ENCODE measurements at places on chromosomes 5 and 9. TPM values are rescaled to one million over a fixed set of nuclear protein-coding genes. Genes with fewer than 3 reads are reported as not detected.

The ADAMTS12 gene
- total RNA-seq, result 1.2 TPM

The OGN gene
- 17.5 TPM for total RNA-seq

The KIF4B gene
- total RNA-seq, result 0.41 TPM

The GARIN3 gene
- not detected for total RNA-seq

The CBY3 gene
- not detected for total RNA-seq

The QRFP gene
- total RNA-seq, result under 0.01 TPM

The GFI1B gene
- 0.41 TPM for total RNA-seq

The SURF1 gene
- 13.9 TPM for total RNA-seq

GRCh38 chr9:79574136-79574535 lies 2.4 kb downstream of the TLE4 start:
- no peak for DNase-seq

- no peak for DNase-seq
Measured at GRCh38 chr5:124477062-124477461, 269.4 kb downstream of the ZNF608 start.

GRCh38 chr5:102958481-102959011 lies 161.4 kb downstream of the GIN1 start:
- no peak for DNase-seq

DNA sequence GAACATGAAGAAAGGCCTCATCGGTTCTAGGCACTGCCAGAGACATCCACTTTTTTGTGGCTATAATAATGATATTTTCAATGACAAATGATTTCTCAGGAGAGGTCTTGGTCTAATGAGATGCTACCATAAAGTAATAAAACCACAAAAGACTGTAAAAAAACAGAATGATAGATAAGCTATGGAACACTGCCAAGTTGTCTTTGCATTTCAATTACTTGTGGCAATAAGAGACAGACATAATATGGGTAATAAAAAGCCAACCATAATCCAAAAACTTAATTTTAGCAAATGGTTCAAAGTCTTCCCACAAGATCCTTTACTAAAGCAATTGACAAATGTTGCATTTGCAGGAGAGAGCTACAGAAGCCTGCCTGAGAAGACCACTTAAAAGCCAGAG lies 292.5 kb downstream of the ATPSCKMT start:
- DNase-seq, result no peak

DNA sequence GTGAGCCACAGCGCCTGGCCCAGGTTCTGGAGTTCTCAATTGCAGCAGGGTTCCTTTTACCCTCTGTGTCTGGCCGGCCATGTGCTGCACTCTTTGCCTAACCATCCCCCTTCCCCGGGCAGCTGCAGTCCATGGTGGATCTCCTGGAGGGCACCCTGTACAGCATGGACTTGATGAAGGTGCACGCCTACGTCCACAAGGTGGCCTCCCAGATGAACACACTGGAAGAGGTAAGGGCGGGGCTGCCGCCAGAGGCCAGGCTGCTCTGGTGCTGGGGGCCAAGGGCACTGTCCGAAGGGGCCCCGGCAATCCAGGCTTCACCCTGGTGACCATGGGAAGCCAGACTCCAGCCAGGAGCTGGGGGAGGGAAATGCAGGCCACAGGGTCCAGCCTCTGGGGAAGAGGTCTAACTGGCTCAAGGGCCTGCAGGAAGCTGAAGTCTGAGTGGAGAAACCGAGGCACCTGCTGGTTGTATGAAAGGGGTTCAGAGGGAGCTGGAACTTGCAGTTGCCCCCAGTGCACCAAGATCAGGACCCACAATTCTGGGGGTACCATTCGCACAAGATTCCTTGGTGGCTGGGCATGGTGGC lies 18.1 kb downstream of the OLFML2A start:
- no peak for DNase-seq

- DNase-seq, result no peak
Measured at GRCh38 chr9:18985464-18985951, 47.5 kb downstream of the SAXO1 start.

GRCh38 chr9:101814064-101814463 lies 75.6 kb upstream of the GRIN3A start:
- no peak for DNase-seq

GRCh38 chr9:95870906-95871305 lies 4.6 kb upstream of the ERCC6L2 start:
- DNase-seq, result no peak

DNA sequence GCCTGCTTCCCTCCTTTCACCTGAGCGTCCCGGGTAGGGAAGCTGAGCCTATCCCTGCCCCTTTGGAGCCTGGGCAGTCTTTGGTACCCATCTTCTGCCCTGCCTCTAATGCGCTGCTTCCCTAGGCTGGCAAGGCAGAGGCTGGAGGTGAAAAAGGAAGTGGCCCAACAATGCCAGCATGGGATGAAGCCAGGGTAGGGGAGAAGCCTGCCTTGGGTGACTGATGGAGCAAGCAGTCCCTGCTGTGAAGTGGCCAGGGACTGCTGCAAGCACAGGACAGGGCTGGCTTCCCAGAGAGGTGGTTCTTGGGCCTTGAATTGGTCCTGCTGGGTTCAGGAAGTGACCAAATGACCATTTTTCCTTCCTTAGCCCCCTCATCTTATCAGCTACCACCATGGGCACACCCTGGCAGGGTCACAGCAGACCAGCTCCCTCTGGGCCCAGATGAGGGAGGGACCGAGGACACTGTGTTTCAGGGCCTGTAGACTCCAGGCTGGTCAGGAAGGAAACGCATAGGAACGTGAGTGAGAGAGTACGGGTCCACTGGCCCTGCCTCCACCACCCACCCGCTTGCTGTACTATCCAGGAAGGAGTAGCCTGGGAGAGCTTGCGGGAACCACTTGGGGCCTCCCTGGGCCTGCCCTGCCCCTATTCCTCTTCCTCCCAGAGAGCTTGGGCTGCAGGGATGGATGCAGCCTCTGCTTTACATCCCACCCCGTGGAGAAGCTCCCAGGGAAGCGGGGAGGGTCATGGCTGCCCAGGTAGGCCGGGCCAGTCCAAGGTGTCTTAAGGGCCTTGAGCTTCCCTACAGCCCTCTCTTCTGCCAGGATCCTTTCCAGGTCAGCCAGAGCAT lies 102.6 kb downstream of the DAB2IP start:
- no peak for DNase-seq

DNA sequence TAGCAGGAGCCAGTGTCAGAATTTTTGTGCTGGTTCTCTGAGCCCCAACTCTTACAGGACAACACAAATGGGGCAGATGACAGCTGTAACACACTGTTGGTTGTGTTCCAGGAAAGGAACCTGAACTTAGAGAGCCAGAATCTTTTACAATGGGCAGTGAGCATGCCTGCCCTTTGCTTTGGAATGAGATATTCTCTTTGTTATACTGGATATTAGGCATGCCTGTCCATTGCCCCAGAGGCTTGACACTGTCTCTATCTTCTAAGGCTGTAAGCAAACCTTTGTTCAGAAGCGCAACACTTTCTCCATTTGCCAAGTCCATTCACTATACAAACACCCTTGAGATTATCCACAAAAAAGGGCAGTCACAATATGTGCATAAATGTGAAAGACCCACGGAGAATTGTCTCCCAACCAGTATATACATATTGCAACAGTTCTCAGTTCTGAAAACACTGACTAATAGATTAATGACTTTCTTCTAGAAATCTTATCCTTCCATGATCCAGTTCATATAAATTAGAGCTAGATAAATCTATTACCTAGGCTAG lies 26.3 kb upstream of the CEP120 start:
- no peak for DNase-seq

- no peak for DNase-seq
Measured at GRCh38 chr5:115257981-115258380, 4.7 kb downstream of the PGGT1B start.

GRCh38 chr5:31335456-31335855 lies 142.0 kb downstream of the CDH6 start:
- no peak for DNase-seq

DNA sequence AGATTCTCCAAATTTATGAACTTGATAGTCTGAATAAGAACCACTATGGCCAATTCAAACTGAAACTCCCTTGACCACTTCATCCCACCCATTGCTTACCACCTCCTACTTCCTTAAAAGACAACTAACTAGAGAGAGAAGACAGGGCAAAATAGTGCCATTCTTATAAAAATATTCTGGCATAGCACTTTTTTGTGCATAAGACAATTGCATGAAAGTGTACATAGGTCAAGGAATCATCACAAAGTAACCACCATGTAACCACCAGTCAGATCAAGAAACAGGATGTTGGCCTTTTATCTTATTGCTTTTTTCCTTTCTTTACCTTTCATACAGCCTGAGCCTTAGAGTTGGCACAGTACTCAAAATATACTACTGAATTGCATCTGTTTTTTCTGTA lies 8.1 kb upstream of the ARSB start:
- no peak for DNase-seq

GRCh38 chr5:90876366-90876765 lies 317.8 kb downstream of the ADGRV1 start:
- no peak for DNase-seq

DNA sequence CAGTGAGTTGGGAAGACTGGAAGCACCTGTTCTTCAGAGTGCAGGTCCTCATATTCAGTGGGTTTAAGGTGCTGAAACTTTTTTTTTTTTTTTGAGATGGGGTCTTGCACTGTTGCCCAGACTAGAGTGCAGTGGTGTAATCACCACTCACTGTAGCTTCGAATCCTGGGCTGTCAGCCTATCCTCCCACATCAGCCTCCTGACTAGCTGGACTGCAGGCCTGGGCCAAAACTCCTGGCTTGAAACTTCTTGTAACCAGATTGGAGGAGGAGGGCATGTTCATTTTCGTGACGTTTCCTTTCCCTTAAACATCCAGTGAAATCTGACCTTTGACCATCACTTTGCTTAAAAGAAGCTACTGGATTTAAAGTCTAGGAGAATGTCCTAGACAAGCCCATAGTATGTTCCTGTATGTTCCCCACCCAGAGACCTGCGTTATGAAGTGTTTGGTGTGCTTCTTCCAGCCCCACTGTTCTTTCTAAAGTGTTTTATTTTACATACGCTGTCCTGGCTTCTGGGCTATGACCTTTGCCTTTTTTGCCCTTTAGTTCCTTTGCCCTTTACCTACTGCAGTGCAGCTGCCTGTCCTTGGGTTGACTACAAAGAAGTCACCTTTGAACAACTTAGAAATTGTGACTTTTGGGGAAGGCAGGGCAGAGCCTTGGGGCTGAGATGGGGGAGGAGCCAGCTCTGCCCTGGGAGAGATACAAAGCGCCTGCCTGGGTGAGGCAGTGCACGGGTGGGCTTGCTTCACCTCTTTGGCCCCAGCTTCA lies 18.4 kb downstream of the TENT4A start:
- no peak for DNase-seq

GRCh38 chr5:116944183-116944582 lies 369.6 kb upstream of the SEMA6A start:
- DNase-seq, result no peak

DNA sequence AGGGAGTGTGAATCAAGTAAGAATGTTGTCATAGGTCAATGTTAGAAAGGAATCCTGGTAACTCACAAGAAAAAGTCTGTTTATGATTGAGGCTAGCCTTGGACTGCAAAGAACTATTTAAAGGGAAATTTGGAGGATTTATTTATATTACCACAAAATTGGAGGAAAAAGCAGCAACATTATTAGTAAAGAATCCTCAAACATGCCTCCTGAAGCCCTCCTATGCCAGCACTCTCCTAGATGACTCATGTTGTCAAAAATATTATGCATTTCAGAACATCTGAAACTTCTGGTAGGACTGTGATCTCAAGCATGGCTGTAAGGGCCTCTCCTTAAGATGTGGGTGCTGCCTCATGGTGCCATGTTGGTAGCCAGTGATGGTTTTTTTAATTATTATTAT lies 628.5 kb downstream of the CHSY3 start:
- DNase-seq, result no peak

DNA sequence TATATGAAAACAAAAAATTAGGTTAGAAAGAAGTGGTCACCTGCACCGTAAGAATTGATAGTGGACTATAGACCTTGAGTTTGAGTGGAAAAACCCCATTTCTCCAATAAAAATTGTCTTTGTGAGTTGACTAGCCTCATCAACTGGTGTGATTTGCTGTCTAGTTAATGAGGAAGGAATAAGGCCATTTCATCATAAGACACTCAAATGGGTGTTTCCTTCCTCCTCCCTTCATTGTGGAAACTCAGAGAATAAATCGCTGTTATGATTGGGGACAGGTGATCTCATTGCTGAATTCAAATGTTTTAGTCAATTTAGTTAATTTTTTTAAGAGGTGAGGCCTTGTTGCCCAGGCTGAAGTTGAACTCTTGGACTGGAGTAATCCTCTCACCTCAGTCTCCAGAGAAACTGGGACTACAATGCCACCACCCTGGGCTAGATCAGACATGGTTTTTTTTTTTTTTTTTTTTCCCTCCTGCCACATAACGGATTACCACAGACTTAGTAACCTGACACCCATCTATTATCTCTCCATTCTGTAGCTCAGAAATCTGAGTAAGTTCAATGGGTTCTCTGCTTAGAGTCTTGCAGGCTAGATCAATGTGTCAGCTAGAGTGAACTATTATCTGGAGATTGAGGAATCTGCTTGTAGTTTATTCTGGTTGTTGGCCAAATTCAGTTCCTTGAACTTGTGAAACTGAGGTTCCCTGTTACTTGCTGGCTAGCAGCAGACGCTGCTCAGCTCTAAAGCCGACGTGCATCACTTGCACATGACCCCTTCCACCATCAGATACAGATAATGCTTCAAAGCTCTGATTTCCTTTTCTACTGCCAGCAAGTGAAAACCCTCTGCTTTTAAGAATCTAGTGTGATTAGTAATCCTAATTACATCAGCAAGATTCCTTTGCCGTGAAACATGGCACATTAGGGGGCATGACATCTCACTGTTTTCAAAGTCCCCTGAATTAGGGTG lies 663.8 kb upstream of the CDH9 start:
- DNase-seq, result no peak

DNA sequence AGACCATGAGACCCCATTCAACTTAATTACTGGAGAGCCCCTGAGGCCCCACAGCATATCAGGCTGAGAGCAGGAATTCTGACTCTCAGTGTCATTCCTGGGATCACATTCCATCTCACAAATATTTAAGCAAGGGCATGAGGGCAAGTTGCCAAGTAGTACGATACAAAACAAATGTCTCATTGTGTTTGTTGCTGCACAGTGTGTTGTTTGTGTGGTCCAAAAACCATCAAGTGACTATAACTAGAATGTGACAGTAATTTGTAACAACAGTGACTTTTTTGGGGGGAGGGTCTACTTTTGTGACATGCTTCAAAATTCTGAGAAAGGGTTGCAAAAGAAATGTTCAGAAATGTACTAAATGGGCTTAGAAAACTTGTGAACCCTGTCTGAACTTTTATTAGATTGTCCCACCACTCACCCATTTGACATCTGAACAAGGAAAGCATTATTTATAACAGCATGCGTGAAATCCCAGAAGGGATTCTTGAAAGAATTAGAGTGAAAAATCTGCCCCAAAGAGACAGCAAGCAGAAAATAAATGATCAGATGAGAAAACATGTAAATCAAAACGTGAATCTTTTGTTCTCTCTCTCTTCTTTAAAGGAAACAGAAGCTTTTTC lies 347.0 kb downstream of the NTRK2 start:
- no peak for DNase-seq
